Hindlimb muscle (tissue), 1 donor: ENCODE measurements at places on chromosomes 4 and X.

DNA sequence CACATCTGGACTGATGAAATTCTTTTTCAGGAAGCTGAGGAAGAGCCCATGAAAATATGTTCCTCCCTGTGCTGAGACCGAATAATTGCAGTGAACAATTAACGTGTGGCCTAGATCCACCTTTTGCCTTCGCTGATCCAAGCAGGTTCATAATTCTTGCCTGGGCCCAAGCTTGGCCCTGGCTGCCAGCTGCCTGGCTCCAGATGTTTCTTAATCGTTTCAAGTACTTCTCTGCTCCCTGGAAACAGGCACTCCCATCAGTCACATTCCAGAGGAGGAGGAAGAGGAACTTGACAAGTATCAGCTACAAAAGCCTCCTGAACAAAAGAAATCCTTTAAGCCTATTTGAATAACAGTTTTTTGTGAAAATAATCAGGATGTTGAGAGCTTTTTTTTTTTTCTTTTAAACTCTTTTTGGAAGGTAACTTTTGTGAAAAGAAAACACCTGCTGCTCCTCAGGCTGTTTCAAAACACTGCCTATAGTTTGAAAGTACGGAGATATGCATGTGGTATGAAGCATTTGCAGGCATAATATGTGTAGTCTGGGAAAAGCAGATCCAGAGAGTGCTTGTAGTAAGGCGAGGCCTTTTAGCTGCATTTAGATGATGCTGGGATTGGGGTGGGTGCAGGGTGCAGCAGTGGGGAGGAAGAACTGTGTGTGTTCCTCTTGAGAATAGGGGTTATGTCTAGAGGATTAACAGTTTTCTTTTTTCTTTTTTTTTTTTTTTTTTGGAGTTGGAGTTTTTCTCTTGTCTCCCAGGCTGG lies 154.4 kb downstream of the PTTG2 start:
- no peak for DNase-seq

- no peak for DNase-seq
Measured at GRCh38 chr4:184641022-184641421, 8.2 kb downstream of the CASP3 start.

GRCh38 chrX:110389570-110389969 lies 30.9 kb downstream of the RTL9 start:
- no peak for DNase-seq

- no peak for DNase-seq
Measured at GRCh38 chrX:29941287-29941686, 274.1 kb upstream of the MAGEB2 start.

DNA sequence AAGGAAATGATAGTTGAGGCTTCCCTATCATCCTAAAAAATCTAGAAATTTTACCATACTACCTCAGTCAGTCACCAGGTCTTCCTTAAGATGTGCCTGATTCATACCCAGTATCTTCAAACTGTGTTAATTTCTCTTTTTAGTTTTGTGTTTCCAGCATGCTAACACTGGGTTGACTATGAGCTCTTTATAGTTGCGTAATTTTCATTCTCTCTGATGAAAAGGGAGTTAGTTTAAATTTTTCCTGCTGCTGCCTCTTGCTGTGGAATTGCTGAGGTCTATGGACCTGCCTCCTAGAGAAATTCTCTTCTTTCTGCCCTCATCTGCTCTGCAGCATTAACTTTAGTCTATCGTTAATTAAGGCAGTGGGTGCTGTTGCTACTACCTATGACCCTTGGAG lies 66.6 kb downstream of the BANK1 start:
- DNase-seq, result no peak

GRCh38 chr4:38662522-38663089 lies 1.4 kb upstream of the KLF3 start:
- no peak for DNase-seq

DNA sequence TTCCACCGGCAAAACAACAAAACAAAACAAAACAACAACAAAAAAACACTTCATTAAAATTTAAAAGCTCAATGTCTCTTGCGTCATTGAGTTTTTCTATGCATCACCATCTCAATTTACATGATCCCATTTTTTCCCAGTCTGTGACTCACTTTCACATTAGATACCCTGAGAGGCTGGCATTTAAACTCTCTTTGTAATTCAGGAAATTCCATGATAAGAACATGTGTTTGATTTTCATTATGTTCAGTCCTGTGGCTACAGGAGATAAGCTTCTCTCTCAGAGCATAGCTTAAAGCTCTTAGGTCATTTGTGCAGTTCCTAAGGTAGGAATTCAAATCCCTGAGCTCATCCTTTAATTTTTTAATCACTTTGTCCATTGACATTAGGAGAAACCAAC lies 104.6 kb downstream of the NBDY start:
- DNase-seq, result no peak

- DNase-seq, result no peak
Measured at GRCh38 chr4:147491086-147491485, 10.2 kb downstream of the EDNRA start.

DNA sequence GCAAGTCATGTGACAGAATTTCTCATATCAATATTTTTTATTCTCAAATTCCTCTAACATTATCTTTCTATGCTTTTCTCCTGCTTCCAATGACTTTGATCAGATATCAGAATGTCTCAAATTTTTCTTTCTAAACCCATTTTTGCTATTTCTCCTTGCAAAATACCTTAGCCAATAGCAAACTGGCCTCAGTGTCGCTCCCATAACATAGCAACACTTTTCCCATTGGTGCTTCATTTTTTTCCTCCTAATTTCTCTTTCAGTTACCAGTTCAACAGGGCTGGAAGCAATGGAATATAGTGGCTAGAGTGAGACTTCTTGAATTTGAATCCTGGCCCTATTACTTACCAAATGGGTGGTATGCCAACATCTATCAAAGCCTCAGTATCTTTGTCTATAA lies 1091.6 kb downstream of the C4orf33 start:
- DNase-seq, result no peak
